Stimulated activated CD8-positive, alpha-beta memory T cell treated with anti-CD3 and anti-CD28 coated beads, Interleukin-4, amount 100 ng/mL, for 4 hours (primary cell): ENCODE measurements at places on chromosomes 1 and 21.

GRCh38 chr21:45575304-45575992, 33.2 kb upstream of the SLC19A1 start:
- no peak for DNase-seq

DNA sequence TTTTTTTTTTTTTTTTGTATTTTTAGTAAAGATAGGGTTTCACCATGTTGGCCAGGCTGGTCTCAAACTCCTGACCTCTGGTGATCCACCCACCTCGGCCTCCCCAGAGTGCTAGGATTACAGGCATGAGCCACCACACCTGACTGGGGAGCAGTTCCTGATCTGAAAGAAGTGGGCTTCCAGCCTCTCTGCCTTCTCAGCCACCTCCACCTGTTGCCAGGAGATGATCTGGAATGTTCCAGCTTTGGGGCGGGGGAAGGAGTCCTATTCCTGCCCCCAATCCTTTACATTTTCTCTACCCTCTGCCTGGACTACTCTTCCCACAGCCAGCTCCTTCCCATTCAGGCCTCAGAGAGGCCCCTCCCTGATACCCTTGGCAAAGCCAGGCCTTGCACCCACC, 28.1 kb downstream of the RAP1GAP start:
- no peak for DNase-seq

GRCh38 chr1:70072231-70072751, 133.1 kb downstream of the LRRC40 start:
- DNase-seq, result no peak

DNA sequence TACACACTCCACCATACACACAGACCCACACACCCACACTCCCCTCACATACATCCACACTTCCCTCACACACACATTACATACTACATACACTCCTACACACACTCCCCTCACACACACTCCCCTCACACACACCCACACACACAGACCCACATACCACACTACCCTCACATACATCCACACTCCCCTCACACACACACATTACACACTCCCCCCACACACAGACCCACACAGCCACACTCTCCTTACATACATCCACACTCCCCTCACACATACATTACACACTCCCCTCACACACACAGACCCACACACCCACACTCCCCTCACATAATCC, 32.6 kb upstream of the SELENON start:
- DNase-seq, result no peak

GRCh38 chr1:61424382-61424781, 300.6 kb downstream of the TM2D1 start:
- no peak for DNase-seq

DNA sequence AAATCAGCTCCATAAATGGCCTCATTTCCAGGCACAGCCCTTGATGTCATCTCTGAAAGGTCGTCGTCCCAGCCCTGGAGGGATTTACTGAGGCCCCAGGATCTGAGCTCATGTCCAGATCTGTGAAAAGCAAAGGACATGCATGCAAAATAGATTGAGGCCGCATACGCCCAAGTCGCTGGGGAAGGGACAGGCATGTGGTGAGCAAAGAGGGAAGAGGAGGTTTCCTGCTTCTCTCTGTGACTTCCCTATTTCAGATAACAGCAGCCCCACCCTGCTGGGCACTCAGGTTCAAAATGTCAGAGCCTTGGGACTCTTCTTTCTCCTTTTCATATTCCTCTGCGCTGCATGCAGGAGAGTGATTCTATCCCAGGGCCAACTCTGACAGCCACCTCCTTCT, 197.2 kb downstream of the ADSS2 start:
- DNase-seq, result no peak

DNA sequence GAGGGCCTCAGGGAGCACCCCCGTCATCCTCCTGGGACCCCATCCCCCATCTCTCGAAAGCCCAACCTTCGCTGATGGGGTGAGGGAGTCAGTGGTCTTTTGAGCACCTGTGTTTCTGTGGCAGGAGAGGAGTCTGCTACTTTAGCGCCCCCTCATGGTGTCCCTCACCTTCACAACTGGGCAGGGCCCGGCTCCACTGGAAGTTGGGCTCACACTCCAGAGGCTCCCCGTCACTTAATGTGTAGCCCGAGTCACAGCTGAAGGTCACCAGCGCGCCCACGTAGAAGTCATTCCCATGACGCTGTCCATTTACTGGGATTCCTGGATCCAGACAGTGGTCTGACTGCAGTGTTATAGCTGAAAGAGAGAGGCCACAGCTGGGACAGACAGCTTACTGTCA, 139.5 kb upstream of the HMGB4 start:
- DNase-seq, result no peak

GRCh38 chr1:114668784-114669561, 876 bp downstream of the DENND2C start:
- DNase-seq, result no peak

DNA sequence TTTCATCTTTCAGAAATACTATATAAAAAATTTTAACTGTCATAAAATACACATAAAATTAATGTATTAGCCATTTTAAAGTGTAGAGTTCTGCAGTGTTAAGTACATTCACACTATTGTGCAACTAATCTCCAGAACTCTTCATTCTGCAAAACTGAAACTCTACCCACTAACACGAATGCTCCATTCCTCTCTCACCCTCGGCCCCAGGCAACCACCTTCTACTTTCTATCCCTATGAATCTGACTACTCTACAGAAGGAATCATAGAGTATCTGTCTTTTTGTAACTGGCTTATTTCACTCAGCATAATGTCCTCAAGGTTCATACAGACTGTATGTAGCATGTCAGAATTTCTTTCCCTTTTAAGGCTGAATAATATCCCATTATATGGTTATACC, 43.4 kb downstream of the LTN1 start:
- DNase-seq, result no peak

DNA sequence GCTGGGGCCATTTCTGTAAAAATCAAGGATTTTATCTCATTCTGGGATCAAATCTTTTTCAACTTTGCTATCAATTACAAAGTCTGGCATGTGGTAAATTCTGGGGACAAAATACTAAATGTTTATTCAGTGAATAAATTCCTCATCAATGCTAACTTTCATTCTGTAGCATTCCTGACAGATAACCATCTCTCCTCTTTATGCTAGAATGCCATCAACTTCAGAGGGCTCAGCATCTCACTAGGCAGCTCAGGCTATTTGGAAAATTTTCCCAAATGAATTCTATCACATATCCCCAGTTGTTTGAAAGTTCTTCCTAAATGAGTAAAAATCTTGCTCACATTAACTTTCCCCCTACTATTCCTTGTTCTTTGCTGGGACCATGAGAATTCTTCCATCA, 163.0 kb upstream of the DAB1 start:
- DNase-seq, result no peak

DNA sequence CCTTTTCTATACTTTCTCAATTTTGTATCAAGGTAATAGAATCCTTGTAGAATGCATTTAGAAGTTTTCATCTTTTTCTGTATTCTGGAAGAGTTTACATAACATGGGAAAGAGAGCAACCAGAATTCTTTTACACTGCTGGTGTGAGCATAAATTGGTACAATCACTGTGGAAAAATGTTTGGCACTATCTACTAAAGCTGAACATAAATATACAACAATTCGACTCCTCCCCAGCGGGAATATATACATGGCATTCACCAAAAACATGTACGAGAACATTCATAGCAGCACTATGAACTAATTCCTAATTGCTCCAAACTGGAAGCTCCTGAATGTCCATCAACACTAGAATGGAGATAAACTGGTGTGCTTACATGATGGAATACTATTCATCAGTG, 1.8 kb upstream of the ACBD6 start:
- DNase-seq, result no peak

GRCh38 chr1:31658721-31659120, 14.0 kb upstream of the PEF1 start:
- no peak for DNase-seq

GRCh38 chr1:118963456-118964430, 24.4 kb downstream of the TBX15 start:
- DNase-seq, result no peak

- no peak for DNase-seq
Observed at GRCh38 chr1:202293569-202293968, 48.2 kb downstream of the UBE2T start.

DNA sequence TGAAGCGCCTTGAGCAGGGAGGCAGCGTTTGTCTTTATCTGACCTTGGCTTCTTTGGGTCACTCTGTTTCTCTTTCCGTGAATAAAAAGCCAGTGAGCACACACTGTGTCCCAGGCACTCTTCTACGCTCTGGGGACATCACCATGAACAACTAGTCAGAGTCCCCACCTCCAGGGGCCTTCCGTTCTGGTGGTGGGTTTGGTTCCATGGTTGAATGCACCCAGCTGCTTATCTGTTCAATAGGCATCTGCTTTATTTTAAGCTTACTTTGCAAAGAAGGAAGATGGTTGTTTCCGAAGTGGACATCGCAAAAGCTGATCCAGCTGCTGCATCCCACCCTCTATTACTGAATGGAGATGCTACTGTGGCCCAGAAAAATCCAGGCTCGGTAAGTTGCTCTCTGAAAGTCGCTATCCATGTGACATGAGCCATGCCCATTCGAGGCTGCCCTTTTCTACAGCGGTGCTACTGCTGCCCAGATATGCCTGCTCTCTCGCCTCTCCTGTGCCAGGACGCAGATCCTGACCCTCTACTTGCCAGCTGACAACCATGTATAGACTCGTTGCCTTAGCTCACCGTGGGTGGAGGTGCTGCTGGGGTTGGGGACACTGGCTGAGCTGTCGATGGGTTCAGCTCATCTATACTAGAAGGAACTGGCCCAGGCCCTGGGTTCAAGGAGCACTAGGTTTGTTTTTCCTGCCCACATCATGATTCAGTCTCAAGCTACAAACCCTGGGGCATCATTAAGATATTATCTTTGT, 5.9 kb downstream of the MX1 start:
- DNase-seq, result no peak

- DNase-seq, result no peak
Observed at GRCh38 chr1:111927652-111928051, 61.8 kb downstream of the KCND3 start.

GRCh38 chr21:37408464-37409193, 42.1 kb downstream of the DYRK1A start:
- no peak for DNase-seq

DNA sequence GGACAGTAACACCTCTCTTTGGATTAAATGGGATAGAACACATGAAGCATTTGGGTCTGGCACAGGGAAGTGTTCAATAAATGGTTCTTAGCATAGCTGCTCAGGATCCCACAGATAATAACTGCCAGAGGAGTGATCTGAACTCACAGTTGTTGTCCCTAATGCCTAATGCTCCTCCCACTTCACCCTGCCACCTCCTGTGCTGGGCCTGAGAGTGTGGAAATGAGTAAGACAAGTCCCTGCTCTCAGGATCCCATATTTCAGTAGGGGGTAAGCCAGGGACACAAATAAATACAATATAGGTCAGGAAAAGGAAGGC, 19.9 kb upstream of the FOXO6 start:
- no peak for DNase-seq

DNA sequence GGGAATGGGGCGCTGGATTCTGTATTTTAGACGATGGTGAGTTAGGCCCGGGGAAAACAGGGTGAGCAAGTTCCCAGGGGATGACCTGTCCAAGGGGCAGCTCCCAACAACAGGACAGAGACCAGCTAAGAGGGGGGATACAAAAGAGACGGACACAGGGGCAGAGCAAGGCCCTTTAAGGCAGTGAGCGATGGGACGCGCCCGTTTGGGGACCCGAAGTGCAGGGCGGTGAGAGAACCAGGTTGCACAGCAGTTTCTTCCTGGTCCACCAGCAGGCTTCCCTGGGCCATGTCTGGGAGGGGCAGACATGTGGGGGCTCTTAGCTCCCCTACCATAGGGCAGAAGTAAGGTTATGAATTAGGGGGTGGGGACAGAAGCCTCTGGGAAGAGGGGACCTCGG, 22.0 kb downstream of the INAVA start:
- DNase-seq, result no peak

DNA sequence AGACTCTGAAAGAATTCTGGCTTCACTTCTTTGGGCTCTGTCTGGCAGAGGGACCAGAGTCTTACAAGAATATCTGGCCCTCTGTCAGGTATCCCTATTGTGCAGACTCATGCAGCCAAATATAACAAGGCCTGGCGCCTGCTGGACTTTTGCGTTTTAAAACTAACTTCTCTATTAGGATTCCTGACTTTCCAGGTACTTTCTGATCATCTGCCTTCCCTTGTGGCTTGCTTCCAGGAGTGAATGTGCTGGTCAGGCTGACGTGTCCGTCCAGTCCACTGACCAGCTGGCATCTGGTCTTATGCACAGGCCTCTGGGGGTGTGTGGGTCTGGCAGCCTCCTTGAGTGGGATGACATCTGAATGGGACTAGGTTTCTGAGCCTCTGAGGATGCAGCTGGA, 8.6 kb upstream of the RAB29 start:
- no peak for DNase-seq

DNA sequence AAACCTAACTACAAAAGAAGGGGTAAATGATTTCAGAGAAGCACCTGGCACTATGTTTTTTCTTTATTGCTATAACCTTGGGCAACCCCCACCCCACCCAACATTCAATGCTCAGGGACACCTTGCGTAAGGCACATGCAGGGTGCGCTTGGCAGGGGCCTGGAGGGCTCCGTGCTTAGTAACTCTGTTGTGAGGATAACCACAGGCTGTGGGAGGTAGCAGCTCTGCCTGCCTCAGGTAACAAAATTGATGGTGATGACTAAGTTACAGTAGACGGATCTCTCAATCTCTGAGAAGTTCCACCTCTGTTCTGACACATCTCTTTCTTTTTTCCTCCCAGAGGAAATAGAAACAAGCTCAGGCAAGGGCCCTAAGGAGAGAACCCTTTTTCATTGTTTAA, 8.7 kb upstream of the CCN1 start:
- DNase-seq, result no peak

GRCh38 chr1:14136152-14136763, 436.3 kb downstream of the PRDM2 start:
- DNase-seq, result no peak

DNA sequence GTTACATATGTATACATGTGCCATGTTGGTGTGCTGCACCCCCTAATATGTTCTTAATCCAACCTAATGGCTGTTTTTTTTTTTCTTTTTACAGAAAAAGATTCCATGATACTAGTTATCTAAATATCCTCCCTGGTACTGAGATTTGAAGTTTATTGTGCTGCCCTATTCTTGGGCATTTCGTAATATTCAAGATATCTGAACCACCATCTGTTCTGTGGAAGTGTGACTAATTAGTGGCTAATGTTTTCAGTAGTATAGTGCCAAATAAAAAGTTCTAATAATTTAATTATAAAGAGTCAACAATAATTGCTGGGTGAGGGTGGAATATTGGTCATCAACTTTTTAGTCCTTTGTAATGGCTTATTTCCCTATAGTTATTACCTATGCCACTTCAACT, 217.5 kb downstream of the GABPA start:
- DNase-seq, result no peak
